ENCODE measurements at places on chromosomes 16 and 17.
A peak's percentile ranks its signal among the peaks of the same experiment; 100 is the strongest.

- peak; percentile 48 for DNase-seq
Observed at GRCh38 chr17:74296548-74296936, 22.5 kb downstream of the DNAI2 start.

GRCh38 chr16:54931120-54932014 lies 702 bp downstream of the IRX5 start:
- peak; percentile 67 for DNase-seq

DNA sequence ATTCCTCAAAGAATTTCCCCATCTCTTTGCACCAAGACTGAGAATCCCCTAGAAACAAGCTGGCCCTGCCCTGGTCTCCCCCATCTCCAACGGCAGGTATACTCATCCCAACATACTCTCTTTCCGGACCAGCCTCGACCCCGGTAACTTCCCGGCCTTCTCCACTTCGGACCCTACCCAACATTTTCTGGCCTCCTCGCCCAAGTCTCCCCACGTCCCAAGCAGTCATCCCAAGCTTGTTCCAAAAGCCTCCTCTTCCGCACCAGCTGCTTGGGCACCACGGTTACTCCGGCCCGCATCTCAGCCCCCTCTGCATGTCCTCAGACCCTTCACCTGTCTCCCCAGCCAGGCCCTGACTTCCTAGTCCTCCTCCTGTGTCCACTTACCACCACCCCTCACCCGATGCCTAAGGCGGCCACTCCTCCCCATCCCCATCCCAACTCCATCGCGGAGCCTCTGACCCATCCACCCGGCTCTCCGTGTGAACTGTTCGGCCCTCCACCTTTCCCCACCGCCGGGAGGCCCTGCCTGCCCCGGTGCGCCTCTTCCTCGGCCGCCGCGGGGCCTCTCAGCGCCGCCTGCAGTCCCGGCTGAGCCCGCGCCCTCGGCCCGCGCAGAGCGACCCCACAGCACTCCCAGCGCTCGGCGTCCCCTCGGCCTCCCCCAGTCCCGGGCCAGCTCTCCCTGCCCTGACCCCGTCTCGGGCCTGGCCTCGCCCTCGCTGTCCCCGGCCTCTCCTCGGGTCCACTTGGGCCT lies 994 bp downstream of the PITPNA start:
- no peak for DNase-seq

GRCh38 chr17:8056232-8056975 lies 17.5 kb downstream of the ALOX15B start:
- no peak for DNase-seq

- DNase-seq: no peak
Observed at GRCh38 chr16:55136356-55137150, 187.4 kb upstream of the IRX6 start.

DNA sequence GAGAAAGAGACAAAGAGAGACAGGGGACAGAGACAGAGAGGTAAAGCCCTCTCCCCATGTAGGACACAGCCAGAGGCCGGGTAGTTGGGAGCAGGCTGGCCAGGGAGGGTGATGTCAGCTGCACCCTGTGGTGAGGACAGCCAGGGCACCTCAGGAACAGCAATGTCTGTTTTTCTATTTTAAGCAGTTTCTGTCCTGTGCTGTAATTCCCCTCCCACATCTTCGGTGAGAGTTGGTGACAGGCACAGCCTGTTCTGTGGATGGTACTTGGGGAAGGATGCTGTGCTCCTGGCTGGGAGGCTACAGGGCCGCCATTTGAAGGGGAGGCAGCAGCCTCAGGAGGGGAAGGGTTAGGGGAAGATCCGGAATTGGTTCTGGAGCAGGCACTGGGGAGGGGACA lies 163.5 kb downstream of the SDK2 start:
- no peak for DNase-seq

DNA sequence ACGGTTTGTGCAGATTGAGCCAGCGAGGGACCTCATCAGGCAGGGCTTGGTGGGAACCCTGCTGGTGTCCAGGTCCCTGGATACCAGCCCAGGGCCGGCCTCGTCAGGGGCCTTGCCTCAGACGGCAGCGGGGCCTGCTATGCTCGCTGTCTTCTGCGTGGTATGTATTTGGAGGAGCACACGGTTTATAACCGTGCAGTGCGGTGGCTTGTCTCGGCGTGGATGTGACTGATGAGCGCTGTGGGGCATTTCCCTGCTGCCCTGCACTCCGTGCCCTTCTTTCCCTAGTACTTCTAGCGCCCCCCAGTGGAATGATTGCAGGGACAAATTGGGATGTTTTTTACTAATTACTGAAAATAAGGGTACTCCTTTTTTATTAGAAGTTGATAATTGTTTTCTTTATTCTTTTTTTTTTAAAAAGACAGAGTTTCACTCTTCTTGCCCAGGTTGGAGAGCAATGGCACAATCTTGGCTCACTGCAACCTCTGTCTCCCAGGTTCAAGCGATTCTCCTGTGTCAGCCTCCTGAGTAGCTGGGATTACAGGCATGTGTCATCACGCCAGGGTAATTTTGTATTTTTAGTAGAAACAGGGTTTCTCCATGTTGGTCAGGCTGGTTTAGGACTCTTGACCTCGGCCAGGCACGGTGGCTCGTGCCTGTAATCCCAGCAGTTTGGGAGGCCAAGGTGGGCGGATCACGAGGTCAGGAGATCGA lies 15.3 kb downstream of the TBCD start:
- peak; percentile 71 for DNase-seq

DNA sequence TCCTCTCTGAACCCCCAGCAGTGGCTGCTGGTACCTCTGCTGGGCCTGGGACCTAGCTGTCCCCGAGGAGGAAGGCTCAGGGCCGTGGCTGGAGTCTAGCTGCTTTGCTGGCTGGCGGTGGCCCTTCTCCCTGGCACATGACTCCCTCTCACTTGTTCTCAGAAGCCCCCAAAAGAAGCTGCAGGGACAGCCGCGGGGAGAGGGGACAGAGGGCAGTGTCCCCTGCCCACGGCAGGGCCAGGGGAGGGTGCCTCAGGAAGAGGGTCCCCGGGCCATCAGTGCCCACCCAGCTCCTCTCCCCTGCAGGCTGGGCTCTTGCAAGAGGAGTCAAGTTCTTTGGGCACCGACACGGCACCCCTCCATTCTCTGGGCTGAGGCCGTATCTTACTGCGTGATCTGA lies 46.6 kb downstream of the VAC14 start:
- DNase-seq: no peak

DNA sequence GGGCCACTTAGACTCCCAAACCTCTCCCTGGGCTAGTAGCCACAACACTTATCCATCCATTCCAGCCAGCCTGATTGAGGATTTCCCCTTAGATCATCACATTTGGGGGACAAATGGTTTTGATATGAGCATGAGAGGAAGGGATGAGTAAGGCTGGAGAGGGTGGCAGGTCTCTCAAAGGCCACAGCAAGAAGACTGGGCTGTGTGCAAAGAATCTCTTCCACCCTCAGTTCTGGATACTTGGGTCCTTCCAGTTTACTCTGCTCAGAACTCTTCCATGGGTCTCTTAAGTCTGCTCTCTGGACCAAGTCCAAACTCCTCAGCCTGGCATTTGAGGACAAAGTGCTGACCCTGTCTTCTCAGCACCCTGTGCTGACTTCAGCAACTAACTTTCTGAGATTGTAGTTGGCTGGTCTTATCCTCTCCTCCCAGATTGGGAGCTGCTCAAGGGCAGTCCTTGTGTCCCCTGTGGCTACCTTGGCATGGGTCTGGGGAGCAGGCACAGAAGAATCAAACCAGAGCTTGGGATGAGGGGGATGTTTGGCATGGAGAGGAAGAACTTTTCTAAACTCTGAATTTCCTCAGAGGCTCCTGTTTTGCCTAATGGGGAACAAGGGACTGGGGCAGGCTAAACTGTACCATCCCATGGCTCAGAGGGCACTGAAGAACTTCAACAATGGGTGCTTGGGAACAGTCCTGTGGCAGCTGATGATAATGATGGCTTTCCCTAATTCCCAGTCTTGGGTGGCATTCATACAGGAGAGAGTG lies 3.1 kb upstream of the NFATC3 start:
- no peak for DNase-seq

DNA sequence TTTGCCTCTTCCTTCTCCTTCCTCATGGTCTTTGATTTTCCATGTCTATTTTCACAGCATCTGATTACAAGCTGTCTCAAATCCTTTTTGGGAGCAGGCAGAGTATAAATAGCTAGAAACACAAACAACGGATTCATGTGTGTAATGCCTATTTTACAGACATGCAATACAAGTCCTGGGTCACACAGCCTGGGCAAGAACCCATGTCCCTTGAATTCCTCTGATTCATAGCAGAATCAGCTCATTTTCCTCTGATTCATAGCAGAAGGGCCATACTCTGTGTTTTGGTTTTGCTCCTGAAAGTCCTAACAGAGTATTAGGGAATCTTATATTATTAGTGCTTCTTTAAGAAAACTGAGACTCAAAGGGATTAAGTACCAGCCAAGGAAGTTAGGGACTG lies 71.3 kb downstream of the IRX5 start:
- no peak for DNase-seq

GRCh38 chr17:72531729-72532128 lies 410.9 kb downstream of the SOX9 start:
- DNase-seq: no peak

- DNase-seq: no peak
Observed at GRCh38 chr16:1647856-1648255, 30.2 kb upstream of the JPT2 start.

DNA sequence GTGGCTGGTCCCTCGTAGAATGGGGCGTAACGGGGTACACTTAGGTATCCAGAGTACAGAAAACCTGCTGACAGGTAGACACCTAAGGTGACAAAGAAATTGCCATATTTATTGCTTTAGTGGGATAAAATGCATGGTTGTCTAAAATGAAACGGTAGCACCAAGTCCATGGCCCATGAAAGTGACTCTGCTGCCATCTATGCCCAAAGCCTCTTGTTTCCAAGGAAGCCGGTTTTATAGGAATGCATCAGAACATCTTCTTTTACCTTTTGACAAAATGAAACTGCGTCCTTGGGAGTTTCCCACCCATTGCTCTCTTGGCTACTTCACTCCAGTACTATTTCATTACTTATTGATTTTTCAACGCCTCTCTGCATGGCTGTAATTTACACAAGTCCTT lies 151.3 kb upstream of the ZFHX3 start:
- peak; percentile 22 for DNase-seq

- no peak for DNase-seq
Observed at GRCh38 chr16:88534638-88535190, 35.5 kb upstream of the ZC3H18 start.
